ENCODE measurements at places on chromosomes 16 and 17.

DNA sequence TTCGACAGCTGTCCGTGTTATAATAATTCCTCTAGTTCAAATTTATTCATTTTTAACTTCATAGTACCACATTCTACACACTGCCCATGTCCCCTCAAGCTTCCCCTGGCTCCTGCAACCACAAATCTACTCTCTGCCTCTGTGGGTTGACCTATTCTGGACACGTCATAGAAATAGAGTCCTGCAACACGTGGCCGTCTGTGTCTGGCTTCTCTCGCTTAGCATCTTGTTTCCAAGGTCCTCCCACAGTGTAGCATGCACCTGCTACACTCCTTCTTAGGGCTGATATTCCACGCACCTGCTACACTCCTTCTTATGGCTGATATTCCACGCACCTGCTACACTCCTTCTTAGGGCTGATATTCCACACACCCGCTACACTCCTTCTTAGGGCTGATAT lies 16.5 kb downstream of the SCGB1C2 start:
- no peak for DNase-seq

DNA sequence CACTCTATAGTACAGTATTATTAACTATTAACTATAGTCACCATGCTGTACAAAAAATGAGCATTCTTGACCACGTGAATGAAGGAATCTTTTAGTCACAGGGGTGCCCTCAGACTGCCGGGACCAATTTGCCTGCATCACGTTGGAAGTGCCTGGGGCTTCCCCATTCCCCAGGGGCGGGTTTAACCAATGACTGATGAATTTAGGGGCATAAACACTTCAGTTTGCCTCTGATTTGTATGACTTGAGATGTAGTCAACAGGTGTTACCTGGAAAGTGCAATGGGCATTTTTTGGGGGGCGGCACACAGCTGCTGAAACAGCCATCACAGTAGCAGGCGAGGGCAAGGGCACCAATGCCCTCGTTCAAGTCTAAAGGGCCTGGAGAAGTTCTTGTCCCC lies 8.7 kb upstream of the PYY start:
- no peak for DNase-seq

- peak; percentile 62 for DNase-seq
These were observed 15.1 kb upstream of the SLC52A1 start for GRCh38 chr17:5050278-5050677.

GRCh38 chr17:16417399-16417798 lies 2.0 kb downstream of the TRPV2 start:
- DNase-seq, result no peak

GRCh38 chr16:16092925-16093627 lies 130.2 kb downstream of the ABCC6 start:
- DNase-seq, result peak; percentile 13

DNA sequence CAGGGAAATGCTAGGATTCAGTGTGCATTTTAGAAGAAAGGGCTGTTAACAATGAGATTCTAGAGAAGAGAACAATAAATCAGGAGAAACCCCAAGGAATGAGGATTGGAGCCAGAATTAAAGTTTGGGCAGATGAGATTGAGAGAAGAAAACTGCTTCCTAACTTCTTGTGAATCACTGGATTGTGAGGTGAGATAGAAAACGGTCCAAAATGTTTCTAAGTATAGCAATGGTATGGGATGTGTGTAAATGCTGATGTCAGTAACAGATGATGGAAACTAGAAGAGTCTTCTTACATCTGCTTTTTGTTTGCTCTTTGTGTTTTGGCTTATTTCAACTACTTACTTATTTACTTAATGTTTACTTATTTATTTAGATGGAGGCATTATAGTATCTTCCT lies 123.0 kb downstream of the KCNJ2 start:
- DNase-seq, result no peak

- DNase-seq, result no peak
These were observed 14.8 kb downstream of the RFWD3 start for GRCh38 chr16:74651841-74652240.

DNA sequence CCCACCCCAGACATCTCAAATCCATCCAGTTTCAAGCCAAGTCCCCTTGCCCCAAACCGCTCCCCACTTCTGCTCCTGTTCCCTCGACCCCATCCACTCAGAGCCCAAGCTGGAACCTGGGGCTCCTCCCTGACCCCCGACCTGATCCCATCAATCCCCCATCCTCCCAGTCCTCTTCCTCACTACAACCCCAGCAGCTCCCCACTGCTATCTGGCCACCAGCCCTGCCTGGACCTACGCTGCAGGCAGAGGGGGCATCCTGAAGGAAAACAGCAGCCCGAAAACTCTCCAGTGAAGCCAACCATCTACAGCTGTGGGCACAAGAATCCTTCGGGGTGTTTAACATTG lies 3.9 kb downstream of the FDXR start:
- DNase-seq, result no peak

DNA sequence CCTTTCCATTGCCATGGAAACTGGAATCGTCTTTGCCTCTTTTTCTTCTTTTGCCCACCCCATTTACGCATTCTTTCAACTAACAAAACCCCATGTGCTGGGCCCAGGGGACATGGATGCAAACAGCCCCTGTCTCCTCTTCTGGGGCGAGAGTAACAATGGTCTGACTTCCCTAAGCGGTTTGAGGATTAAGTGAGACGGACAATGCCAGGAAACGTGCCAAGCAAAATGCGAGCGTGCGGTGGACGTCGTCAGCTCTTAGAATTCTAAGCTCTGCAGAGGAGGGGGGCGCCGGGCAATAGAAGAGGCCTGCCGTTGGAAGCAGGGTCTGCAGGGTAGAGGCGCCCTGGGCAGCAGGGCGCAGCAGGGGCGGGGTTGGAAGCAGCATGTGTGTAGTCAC lies 42.4 kb upstream of the JPH3 start:
- DNase-seq, result peak; percentile 46

GRCh38 chr17:80447790-80448189 lies 28.6 kb downstream of the NPTX1 start:
- DNase-seq, result no peak

- peak; percentile 46 for DNase-seq
These were observed 2.4 kb downstream of the CRAMP1 start for GRCh38 chr16:1614456-1615102.

DNA sequence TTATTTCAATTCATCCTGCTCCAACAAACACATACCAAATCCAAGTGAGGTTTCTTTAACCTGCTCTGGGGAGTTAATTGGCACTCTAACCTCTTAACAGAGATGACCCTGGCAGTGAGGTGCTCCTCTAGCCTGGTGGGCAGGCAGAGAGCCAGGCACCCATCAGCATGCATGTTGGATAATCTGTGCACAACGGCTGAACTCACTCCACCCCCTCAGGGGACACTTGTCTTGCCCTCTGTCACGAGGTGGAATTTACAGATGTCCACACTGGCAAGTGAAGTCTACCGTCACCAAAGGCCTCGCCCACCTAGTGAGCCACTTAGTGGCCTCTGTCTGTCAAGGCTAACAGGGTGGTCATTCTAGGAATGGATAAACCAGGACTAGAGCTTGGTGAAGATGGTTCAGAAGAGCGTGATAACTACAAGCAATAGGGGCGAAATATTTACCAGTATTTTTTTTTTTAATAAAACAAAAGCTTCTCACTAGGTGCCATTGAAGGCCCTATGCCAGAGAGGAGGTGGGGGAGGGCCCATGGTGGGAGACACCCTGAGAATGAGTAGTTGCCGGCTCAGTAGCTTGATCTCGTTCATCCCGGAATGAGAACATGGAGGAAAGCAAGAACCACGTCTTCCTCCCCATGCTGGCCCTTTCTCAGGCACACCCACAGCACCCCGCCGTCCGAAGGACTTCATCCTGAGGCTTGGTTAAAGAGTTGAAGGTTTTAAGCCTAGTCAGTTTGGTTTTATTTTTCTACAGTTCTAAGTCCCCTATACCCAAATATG lies 25.2 kb downstream of the PLD6 start:
- peak; percentile 51 for DNase-seq

DNA sequence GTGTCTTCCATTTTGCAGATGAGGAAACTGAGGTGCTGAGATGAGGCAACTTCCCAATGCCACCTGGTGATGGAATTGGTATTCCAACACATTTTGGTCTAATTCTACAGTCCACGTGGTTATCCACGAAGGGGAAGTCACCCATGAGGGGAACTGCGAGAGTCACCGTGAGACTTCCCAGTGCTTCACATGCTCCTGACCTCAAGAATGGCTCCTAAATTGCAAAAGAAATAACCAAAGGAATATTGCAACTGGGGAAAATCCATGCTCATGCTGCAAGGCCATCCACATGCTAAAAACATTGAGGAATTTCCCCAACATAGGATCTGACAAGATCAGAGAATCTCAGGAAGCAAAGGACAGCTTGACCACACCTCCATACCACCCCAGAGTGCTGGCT lies 153.9 kb downstream of the HS3ST3B1 start:
- no peak for DNase-seq

DNA sequence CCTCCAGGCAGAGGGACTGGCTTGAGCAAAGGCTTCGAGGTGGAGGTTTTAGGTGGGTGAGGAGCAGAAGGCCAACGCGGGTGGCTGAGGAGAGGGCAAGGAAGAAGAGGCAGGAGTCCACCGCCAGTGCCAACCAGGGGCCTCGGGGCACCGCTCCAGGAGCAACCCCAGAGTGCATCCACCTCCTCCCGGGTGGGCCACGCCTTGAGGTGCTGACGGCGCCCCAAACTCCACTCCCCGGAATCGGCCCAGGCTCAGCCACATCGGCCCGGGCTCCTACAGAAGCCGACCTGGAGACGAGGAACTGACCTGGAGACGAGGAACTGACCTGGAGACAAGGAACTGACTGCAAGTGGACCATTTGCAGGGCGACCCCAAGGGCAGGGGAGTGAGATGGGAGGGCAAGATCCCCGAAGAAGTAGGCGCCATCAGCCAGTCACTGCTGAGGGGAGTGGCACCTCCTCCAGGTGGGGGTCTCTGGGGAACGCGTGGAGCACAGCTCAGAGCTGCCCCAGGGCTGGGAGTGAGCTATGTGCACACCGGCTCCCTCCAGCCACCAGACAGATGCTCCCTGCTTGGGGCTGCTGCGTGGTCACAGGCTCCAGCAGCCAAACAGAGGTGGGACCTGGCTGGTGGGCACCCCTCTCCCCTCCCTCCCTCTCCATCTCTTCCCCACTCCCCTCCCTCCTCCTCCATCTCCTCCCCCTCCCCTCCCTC lies 29.2 kb upstream of the CBFA2T3 start:
- DNase-seq, result no peak

- peak; percentile 44 for DNase-seq
These were observed 1.5 kb downstream of the HLF start for GRCh38 chr17:55266051-55266957.

GRCh38 chr17:74240618-74241205 lies 27.3 kb downstream of the TTYH2 start:
- DNase-seq, result peak; percentile 74

- DNase-seq, result no peak
These were observed 195.2 kb downstream of the RGS9 start for GRCh38 chr17:65332375-65332774.

DNA sequence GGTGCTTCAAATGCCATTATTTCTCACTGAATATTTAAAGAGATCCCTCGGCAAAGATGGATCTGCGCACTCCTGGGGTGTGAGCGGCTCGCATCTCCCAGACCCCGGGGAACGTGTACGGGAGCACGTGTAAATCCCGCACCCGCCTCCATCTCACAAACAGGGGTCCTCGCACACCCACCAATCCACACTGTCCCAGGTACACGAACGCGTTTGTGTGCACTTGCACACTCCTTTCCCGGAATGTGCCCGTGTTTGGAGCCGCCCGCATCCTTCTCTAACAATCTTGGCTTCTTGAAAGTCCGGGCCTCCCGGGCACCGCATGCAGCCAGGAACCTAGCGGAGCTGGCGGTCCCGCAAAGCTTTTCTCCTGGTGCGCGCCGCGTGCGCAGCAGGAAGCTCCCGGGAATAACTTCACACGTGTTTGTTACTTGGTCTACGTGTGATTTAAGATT lies 2.5 kb upstream of the SALL1 start:
- DNase-seq, result peak; percentile 78

DNA sequence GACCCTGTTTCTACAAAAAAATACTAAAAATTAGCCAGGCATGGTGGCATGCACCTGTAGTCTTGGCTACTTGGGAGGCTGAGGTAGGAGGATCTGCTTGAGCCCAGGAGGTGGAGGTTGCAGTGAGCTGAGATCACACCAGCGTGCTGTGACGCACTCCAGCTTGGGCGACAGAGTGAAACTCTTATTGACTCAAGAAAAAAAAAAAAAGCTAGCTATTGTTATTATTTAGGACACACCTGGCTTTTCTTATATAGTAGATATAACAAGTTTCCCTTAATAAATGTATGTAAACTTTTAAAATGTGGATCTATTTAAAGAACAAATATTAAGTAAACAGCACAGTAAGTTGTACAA lies 1.8 kb downstream of the RABEP2 start:
- DNase-seq, result no peak

DNA sequence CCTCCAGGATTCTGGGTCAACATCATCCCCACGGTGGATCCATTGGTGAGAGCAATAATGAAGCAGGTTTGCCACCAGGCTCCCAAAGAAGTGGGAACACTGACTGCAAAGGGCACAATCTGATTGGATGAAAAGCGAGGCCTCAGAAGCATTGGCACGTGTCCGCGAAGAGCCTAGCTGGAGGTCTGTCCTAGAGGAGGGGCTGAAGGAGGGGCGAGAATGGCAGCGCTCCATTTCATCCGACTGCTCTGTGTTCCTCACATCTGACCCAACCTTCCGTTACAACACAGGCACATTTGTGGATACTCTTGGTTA lies 79.9 kb downstream of the MRC2 start:
- no peak for DNase-seq

DNA sequence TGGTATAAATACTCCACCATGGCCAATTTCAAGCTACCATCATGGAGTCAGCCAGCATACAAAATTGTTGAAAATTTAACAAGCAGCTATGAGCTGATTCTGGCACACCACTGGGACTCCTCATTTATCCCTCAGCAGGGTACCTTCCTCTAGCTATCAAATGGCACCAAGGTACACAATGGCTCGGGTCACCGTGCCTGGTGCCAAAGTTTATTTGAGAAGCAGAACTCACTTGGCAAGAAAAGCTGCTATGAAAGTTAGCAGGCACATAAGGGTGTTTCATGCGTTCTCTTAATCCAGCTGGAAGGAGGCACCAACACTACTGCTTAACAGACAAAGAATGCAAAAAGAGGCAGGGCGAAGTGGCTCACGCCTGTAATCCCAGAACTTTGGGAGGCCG lies 51.6 kb downstream of the IKZF3 start:
- no peak for DNase-seq

DNA sequence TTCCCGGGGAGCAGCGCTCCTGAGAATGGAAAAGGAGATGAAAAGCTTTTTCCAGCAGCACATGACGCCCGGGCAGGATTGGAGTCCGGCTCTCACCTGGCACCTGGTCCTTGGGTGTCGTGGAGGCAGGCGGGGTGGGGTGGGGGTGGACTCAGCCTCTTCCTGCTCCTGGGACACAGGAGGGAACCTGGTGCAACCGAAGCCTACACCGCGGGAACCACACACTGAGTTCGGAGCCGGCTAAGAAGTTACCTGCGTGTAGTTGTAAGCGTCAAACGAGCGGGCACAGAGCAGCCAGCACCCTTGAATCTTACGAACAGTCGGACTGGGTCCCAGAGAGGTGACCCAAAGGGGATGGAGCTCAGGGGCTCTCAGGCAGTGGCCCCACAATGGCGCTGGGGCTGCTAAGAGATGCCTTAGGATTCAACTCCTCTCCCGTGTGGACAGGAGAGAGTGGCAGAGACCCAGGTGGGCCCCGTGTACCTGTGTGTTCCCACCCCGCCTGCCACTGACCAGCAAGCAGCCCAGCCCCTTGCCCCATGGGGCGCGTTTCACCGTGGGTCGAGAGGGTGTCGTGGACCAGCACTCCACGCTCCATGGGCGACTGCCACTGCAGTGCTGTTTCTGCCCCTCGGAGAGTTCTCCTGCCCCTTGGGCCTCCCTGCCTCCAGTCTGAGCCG lies 105.8 kb upstream of the METRNL start:
- no peak for DNase-seq

- DNase-seq, result no peak
These were observed 281.8 kb downstream of the HAPSTR1 start for GRCh38 chr16:9372934-9373890.

All from eye (tissue), 1 donor.